Activated T-cell treated with anti-CD3 and anti-CD28 coated beads, Interleukin-2, amount 50 U/mL, for 48 hours (primary cell): ENCODE measurements at places on chromosomes 16 and 17.

DNA sequence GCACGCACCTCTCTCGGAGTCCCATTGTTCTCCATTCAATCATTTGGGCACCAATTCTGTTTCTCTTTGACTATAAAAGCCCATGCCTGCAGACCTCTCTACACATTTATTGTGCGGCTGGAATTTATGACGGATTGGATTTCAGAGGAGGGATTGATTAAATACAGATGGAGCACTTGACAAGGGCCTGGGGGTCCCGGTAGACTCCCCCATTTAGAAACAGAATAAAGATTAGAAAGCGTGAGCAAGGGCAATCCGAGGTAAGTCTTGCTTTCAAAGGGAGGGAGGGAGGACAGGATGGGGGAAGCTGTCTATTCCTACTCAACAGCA is 15.1 kb upstream of the PITPNM3 start:
- DNase-seq: no peak

GRCh38 chr17:40062329-40063186 is at the start of gene THRA:
TSS of gene THRA (plus strand) at chr17:40062965. CDS start at chr17:40074489, 11,524 bp downstream.
- peak; percentile 78 for DNase-seq

DNA sequence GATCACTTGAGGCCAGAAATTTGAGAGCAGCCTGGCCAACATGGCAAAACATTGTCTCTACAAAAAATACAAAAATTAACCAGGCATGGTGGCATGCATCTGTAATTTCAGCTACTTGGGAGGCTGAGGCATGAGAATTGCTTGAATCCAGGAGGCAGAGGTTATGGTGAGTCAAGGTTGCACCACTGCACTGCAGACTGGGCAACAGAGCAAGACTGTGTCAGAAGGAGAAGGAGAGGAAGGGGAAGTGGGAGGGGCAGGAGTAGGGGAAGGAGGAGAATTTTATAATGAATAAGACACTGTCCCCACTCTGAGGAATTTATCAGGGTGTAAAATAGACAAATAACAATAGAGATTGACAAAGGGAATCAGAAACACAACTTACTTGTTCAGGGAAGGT is 440.6 kb upstream of the DYNLRB2 start:
- DNase-seq: no peak

GRCh38 chr16:89106533-89107202 is 13.0 kb downstream of the ACSF3 start:
- no peak for DNase-seq

GRCh38 chr16:84690088-84690819 is 9.5 kb upstream of the USP10 start:
- DNase-seq: no peak

- no peak for DNase-seq
Measured at GRCh38 chr16:72649254-72649944, 398.5 kb downstream of the ZFHX3 start.

GRCh38 chr16:11386791-11387546 is 41.7 kb downstream of the RMI2 start:
- no peak for DNase-seq

- no peak for DNase-seq
Measured at GRCh38 chr17:66371561-66371960, 69.1 kb downstream of the PRKCA start.

GRCh38 chr16:85327731-85328675 is 215.7 kb upstream of the CIBAR2 start:
- no peak for DNase-seq

DNA sequence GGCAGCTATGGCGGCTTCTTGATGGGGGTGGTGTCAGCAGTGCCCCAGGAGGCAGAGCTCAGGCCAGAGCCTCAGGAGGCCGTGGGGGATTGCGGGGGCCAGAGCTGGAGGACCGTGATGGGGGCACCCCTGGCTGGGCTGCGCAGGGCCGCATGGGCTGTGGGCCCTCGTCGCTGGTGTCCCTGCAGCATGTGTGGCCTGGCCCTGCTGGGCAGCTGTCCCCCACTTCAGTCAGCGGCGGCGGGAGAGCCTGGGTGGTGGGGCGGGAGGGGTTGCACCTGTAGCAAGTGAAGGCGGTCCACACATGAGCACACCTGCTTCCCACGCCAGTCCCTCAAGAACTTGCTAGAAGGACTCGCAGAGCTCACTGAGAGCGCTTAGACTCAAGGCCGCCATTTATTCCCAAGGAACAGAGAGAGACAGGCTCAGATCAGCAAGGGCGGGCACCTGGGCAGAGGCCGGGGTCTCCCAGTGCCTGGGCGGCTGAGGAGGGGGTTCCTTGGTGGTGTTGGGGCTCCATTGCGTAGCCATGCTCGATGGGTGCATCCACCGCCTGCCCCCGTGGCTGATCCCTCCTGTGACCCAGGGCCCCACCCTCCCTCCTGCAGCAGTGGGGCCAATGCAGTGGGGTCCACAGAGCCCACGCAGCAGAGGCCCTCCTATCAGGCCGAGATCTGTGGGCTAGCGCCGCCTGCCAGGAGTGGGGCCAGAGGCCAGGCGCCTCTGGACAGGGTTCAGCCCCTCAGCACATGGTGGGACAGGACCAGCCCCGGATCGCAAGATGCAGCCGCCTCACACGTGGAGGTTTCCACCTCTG is 15.7 kb downstream of the PRSS27 start:
- no peak for DNase-seq

DNA sequence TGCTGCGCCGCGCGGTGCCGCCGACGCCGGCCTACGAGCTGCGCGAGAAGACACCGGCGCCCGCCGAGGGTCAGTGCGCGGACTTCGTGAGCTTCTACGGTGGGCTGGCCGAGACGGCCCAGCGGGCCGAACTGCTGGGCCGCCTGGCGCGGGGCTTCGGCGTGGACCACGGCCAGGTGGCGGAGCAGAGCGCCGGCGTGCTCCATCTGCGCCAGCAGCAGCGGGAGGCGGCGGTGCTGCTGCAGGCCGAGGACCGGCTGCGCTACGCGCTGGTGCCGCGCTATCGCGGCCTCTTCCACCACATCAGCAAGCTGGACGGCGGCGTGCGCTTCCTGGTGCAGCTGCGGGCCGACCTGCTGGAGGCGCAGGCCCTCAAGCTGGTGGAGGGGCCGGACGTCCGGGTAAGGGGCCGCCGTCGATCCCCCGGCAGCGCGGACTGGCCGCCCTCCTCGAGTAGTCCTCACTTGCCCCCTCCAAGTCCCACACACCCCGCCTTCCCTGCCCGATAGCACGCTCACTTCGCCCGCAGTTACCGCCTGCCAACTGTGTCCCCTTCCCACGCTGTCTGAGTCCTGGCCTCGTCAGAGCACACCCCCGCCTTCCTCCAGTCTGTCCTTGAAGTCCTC is 470 bp downstream of the MLYCD start:
- peak; percentile 50 for DNase-seq

GRCh38 chr17:39926588-39927100 is 757 bp downstream of the ORMDL3 start:
- DNase-seq: peak; percentile 74

GRCh38 chr16:20871941-20872815 is 28.0 kb downstream of the DCUN1D3 start:
- no peak for DNase-seq

DNA sequence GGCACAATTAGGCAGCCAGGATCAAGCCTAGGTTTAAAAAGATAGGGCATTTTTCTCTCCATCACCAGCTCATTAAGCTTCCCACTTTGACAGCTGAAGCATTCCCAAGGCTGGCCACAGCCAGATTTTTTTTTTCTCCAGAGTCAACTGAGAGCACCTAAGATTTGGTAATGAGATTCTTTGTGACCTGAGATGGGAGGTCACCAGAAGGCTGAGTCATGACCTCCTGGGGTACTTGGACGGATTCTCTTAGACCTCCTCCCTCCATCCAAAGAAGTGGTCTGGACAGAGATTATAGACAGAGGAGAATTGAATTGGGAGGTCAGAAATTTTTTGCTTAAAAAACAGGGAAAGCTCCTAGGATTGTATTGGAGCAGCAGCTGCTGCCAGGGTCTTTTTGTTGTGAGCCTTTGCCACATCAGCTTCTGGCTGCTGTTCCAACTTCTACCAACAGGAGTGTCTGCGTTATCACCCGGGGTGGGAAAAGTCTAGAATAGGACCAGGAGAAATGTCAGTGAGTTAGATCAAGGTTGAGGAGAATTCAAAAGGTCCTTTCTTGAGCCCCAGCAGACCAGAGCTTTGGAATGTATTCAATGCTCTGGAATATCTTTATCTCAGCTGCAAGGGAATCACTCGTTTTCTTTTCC is 221.2 kb upstream of the N4BP1 start:
- no peak for DNase-seq

DNA sequence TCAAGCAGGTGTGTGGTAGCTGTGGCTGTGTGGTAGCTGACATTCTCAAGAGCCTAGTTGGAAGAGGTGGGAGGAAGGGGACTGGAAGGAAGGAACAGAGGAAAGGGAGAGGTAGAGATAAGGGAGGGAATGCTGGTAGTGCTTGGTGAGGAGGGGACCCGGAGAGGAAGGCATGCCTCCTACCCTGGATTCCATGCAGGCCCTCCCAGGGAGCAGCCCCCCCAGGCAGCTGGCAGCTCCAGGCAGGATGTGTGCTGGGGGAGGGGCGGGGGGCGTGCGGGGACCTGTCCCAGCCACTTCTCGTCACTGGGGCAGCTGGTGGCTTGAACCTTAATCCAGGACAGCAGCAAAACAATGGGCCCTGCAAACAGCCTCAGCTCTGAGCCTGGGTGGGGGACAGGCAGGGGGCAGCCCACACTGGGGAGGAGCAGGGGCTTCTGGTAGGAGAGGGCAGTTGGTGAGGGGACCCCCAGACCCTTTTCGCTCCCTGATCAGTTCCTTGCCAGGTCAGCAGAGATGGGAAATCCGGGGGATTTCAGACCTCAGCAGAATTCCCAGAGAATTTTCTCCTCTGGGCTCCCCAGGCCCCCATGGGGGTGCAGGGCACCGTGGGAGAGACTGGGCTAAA is 27.1 kb downstream of the ARHGAP23 start:
- no peak for DNase-seq

GRCh38 chr17:69581061-69581961 is 166.8 kb downstream of the MAP2K6 start:
- DNase-seq: peak; percentile 23

DNA sequence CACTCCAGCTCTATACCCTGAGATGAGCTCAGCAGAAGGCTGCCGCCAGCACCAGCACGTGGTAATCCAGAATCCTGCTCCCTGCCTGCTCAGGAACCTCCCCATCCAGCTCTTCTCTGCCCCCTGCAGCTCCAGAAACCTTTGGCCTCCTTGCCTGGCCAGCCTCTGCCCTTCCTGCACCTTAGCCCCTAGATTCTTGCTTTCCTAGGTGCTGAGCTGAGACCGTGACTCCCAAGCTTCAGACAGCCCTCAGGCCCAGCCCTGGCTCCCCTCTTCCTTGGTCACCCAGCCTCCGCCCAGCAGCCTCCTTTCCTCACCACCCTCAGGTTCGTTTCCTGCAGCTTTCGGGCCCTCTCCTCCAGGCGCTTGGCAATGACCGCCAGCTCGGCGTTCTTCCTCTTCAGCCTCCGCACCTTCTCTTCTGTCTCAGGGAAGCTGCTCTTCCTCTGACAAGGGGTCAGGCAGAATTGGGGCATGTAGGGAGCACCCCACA is 2.6 kb downstream of the TSPOAP1 start:
- no peak for DNase-seq

DNA sequence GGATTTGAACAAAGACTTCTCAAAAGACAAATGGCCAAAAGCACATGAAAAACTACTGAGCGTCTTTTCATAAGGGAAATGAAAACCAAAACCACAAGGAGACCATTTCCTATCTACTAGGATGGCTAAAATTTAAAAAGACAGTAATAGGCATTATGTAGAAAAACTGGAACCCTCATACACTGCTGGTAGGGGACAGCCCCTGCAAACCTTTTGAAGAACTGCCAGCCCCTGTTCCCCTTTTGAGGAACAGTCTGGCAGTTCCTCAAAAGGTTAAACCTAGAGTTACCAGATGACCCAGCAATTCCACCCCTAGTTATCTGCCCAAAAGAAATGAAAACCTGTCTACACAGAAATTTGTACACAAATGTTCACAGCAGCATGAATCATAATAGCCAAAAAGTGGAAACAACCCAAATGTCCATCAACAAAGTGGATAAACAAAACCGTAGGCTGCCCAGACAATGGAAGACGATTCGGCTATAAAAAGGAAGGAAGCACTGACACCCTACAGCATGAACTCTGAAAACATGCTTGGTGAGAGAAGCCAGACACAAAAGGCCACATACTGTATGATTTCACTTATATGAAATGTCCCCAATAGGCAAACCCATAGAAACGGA is 22.9 kb downstream of the CDIP1 start:
- no peak for DNase-seq
